ENCODE measurements at places on chromosomes 7 and 10. TPM values are rescaled to one million over a fixed set of nuclear protein-coding genes. Genes with fewer than 3 reads are reported as not detected.

Gene SHTN1
- total RNA-seq = 27.6 TPM

Gene VOPP1
- 13.3 TPM for total RNA-seq

Gene NANOS1
- 1.8 TPM for total RNA-seq

Gene WIPF3
- 0.07 TPM for total RNA-seq

Gene AGFG2
- total RNA-seq = 4.1 TPM

Gene ACTR3C
- total RNA-seq = not detected

Gene EFCAB10
- 3.6 TPM for total RNA-seq

Gene INHBA
- total RNA-seq = 3.1 TPM

Gene TMEM176B
- not detected for total RNA-seq

Gene CTAGE4
- 0.12 TPM for total RNA-seq

Gene MRLN
- total RNA-seq = not detected

Gene C10orf67
- 0.09 TPM for total RNA-seq

Gene SSMEM1
- total RNA-seq = 0.12 TPM

Gene PRSS2
- total RNA-seq = not detected

Gene SPDYE9
- 0.54 TPM for total RNA-seq

Gene GPR15LG
- total RNA-seq = not detected

Gene PNLIPRP1
- total RNA-seq = not detected

Gene NEUROG3
- not detected for total RNA-seq

Gene NXPH1
- 1.1 TPM for total RNA-seq

Gene CNPY1
- not detected for total RNA-seq

Gene HOXA1
- total RNA-seq = not detected

Gene JAKMIP3
- 2.0 TPM for total RNA-seq

Gene SRRM3
- total RNA-seq = 2.9 TPM

Gene FAM13C
- total RNA-seq = 0.10 TPM

Gene EN2
- total RNA-seq = 0.75 TPM

Gene OR13A1
- not detected for total RNA-seq

Gene NUTM2A
- 0.26 TPM for total RNA-seq

Gene EXOC6
- total RNA-seq = 37.7 TPM

Gene ATG9B
- 0.25 TPM for total RNA-seq

Gene HMX3
- 3.9 TPM for total RNA-seq

Gene CABCOCO1
- total RNA-seq = not detected

Gene TMEM273
- total RNA-seq = not detected

Gene OGDHL
- 0.30 TPM for total RNA-seq

Gene ASL
- total RNA-seq = 12.6 TPM

Gene NPC1L1
- total RNA-seq = 0.09 TPM

Gene C10orf71
- total RNA-seq = not detected

All from NCI-H460 (cell line).